ENCODE measurements at places on chromosomes 11 and 22. TPM values are rescaled to one million over a fixed set of nuclear protein-coding genes. Genes with fewer than 3 reads are reported as not detected.

The TLCD5 gene
- 7.2 TPM for total RNA-seq

GRCh38 chr22:38935023-38935422 lies 22.4 kb upstream of the APOBEC3A start:
- no peak for DNase-seq

GRCh38 chr11:26778000-26778757 lies 56.3 kb upstream of the SLC5A12 start:
- no peak for DNase-seq

DNA sequence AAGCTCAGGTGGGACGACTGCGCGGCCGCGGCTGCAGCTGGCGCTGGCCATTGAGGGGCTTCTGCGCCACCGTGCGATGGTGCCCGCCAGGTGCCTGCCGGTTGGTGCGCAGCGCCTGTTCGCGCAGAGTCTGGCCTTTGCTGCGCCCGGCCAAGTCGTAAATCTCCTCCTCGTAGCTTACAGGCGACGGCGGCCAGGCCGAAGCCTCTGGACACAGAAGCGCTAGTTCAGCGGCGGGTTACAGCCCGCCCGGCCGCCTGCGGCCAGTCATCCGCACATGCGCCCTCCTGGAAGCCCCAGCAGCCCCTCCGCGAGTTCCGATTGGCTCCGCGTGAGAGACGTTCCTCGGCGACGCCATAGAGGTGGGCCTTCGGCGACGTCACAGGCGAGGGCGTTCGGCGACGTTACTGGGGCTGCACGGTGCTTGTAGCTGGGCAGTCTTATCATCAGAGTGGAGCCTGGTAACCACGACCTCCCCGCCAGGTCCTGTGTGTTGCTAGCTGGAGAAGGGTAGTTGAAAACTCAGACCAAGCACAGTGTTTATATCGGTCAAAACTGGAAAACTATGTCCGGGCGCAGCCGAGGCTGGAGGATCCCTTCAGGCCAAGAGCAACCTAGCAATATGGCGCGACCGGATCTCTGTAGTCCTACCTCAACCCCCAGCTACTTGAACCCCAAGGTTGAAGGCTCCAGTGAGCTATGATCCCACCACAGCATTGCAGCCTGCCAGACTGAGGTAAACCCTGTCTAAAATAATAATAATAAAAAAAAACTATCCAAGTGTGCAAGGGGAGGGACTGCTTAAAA lies 265.7 kb downstream of the OR4C45 start:
- no peak for DNase-seq

GRCh38 chr11:107625685-107625989 lies 34.7 kb downstream of the ELMOD1 start:
- DNase-seq: no peak

DNA sequence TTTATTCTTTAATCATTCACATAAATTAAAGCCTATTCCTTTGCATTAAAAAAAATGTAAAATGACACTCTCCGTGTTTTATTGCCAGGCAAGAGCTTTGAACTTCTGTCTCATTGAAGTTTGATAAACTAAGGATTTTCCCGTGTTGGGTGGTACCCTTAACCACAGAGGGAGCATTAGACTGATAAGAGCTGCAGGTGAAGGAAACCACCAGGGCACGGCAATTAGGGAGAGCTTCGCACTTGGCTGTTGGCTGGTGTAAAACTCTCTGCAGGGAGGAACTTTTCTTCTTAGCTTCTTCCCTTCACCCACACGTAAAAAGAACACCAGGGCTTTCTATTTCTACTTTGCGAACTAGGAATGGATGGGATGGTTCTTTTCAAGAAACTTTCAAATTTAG lies 47.0 kb downstream of the CSTPP1 start:
- no peak for DNase-seq
